Retinal pigment epithelial cell (primary cell): ENCODE measurements at places on chromosomes 7 and 10.
A peak's percentile ranks its signal among the peaks of the same experiment; 100 is the strongest.

DNA sequence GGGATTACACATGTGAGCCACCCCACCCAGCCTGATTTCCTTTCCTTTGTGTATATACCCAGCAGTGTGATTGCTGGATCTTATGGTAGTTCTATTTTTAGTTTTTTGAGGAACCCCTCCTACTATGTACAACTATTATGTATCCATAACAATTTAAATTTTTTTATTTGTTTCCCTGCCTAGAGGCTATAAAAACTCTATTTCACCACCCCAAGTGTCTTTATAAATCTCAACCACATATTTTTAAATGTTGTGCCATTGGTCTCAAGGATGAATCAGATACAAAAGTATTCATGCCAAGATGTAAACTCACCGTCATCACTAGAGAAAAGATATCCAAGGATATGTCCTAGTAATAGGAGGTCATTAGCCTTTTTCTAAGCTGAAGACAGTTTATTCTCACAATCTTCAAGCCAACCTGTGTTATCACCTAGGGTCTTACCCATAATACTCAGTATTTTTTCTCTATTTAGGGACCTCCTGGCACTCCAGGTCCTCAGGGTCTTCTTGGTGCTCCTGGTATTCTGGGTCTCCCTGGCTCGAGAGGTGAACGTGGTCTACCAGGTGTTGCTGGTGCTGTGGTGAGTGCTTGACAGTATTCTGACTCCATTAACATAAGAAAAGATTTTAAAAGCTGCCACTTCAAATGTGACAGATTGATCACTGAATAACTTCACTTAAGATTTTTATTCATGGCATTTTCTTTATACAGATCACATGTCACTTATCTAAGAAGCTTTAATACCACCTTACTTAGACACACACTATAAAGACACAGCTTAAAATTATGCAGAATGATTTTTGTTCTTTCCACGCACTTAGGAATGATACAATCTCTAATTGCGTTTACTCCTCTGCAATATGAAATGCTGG lies 29.4 kb downstream of the COL1A2 start:
- no peak for DNase-seq

- no peak for DNase-seq
Observed at GRCh38 chr10:43946445-43946844, 297.8 kb upstream of the ZNF32 start.

DNA sequence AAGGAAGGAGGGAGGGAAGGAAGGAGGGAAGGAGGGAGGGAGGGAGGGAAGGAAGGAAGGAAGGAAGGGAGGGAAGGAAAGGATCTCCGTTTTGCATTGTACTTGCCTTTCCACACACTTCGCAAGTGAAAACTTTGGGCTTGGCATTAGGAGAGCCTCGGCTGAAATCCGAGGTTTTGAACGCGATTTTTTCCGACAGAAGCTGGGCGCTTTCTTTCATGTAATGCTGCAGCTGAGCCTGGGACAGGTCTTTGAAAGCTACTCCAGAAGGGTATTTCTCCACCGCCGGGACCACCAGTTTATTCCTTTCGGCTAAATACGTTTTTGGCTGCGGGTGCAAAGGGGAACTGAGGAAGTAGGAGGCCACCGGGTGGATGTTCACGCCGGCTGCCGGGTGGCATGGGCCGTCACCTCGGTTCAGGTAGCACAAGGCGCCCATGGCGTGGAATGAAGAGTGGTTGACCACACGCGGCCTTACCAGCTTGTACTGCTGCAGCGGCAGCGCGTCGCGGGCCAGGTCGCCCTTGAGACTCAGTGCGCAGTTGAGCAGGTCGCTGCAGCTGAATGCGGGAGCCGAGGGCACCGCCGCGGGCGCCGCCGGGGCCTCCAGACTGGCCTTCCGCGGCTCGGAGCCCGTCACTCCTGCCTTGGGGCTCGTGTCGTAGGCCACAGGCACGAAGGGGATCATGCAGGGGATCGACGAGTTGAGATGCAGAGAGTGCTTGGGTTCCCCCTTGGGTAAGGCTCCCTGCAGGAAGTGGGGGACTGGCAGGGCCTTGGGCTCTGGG lies 825 bp downstream of the FEZF1 start:
- no peak for DNase-seq

GRCh38 chr7:137953043-137953664 lies 48.7 kb downstream of the CREB3L2 start:
- DNase-seq, result peak; percentile 99

DNA sequence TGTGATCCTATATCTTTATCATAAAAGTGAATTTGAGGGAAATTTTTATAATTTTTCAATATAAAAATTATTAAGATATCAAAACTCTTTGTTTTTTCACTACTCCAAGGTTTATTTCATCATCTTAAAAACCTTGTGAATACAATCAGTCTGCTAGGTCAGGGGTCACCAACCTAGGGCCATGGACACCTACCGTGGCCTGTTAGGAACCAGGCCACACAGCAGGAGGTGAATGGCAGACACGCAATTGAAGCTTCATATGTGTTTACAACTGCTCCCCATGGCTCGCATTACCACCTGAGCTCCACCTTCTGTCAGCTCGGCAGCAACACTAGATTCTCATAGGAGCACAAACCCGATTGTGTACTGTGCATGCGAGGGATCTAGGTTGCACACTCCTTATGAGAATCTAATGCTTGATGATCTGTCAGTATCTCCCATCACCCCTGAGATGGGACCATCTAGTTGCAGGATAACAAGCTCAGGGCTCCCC lies 271.2 kb upstream of the C7orf33 start:
- no peak for DNase-seq

DNA sequence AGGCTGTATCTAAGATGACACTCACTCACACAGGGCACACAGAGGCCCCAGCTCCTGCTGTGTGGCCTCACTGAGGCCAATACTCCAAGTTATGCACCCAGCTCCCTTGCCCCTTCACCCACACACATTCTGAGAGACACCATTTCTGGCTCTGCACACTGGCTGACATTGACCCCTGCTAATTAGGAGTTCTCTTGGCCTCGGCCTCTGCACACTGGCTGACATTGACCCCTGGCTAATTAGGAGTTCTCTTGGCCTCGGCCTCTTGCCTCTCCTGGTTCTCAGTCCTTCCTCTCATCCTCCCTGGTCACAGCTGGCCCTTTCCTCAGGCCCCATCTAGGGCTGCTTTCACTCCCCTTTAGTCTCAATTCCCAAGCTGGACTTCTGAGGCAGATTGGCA lies 97.3 kb downstream of the GRID1 start:
- no peak for DNase-seq

DNA sequence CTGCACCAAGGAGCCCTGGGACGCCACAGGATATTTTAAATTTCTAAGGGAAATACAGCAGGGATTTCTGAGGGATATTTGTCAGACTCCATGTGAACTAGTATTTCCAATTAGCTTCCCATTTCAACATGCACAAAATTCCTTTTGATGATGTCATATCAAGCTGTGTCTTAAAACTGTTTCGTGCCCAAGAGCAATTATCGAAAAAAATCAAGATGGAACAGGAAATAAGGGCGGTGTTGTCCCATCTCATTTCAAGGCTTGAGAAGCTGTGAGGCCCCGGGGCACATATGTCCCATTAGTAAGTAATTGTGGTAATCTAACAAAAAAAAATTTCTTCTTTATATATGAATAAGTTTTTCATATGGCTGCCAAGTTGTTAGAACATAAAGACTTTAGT lies 47.4 kb downstream of the PPP1R17 start:
- no peak for DNase-seq

DNA sequence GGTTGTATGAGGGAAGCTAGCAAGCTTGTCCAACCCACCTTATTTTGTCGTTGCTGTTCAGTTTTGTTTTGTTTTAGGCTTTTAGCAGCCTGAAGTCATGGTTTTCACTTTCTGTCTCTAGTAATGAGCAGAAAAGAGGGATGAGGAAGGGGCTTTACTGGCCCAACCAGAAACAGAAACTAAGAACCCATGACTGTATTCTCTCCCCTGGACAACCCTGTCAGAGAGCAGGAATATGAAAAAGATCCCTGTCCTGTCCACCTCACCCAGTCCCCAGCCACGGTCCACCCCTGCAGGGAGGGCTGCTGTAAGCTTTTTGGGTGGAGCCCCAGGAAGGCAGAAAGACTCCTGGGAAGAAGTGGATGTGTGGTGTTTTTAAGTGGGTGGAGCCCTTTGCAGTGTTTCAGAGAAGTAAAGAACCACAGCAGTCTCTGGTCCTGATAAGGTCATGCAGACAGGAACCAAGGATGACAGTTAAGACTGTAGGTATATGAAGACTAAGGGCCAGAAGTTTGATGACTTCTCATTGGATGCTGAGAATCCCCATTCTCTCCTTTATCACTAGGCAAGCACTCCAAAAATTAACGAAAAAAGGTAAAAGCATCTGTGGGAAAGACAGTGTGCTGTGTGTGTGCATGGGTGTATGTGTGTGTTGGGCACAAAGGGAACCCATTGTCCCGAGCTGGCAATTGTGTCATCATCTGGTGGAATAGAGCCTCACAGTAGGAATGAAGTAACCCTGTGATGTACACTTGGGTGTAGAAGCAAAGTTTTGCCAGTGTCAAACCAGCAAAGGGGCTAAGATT lies 13.8 kb downstream of the MRPL32 start:
- no peak for DNase-seq

DNA sequence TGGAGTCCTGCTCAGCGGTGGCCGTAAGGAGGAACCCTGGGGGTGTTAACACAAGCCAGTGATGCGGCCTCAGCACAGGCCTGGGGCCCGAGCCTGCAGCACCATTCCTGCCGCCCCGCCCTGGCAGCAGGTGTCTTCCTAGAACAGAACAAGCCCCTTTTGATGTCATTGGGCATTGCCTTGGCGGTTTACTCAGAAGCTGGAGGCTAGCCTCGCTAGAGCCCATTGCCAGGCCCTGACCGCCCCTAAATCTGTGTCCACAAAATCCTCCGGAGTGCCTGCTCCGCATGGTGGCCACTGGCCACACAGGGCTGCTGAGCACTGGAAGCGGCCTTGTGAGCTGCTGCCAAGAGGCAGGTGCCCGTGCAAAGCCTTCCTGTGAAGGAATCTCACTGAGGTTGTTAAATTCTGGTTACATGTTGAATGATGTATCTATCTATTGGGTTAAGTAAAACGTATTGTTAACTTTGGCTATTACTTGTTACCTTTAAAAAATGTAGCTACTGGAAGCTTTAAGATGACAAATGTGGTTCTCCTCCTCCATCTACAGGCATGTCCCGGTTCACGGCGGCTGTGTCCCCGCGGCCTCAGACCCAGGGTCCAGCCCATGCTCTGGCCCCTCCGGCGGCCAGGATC lies 1.2 kb upstream of the INPP5A start:
- DNase-seq, result no peak

- no peak for DNase-seq
Observed at GRCh38 chr10:62511238-62511637, 137.1 kb downstream of the ZNF365 start.

- no peak for DNase-seq
Observed at GRCh38 chr7:138690495-138690894, 10.7 kb downstream of the SVOPL start.

GRCh38 chr7:140611641-140612040 lies 29.0 kb downstream of the DENND2A start:
- no peak for DNase-seq

- no peak for DNase-seq
Observed at GRCh38 chr10:48330269-48330668, 23.8 kb downstream of the MAPK8 start.

GRCh38 chr10:2700626-2701305 lies 366.6 kb upstream of the PFKP start:
- DNase-seq, result no peak

DNA sequence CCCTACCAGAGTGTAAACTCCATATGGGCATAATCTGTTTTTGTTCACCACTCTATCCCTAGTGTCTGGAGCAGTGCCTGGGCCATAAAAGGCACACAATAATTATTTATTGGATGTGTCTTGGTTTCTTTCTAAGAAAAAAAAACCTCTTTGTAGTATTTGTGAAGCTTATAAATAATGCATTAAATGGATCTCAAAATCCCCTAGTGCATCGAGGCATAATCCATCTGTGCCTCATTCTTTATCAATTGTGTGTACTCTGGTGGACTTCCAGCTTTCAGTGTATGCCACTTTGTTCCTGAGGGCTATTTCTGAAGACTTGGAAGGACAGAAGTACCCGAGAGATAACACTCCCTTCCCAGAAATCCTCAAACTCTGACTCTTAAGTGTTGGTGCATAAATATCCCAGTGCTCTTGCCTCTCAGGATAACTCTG lies 255.0 kb upstream of the PHYHIPL start:
- no peak for DNase-seq

GRCh38 chr7:44748948-44749731 lies 493 bp downstream of the ZMIZ2 start:
- no peak for DNase-seq

- DNase-seq, result no peak
Observed at GRCh38 chr7:42359946-42360345, 122.9 kb upstream of the GLI3 start.

DNA sequence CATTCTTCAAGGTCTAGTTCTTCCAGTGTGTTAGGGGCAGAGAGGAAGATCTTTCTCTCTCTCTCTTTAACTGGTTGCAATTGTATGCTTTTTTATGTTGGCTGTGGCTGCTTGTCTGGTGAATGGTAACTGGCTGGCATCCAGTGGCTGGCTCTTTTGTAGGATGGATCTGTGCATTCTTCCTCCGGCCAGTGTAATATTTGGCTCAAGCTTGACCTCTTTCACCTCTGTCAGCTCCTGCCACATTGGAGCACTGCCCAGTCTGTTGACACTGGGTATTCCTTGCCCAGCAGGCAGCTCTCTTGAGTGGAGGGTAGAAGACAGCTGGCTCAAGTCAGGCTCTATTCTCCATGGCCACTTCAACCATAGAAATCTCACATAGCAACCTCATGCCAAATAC lies 528.3 kb downstream of the PHTF2 start:
- DNase-seq, result no peak

- no peak for DNase-seq
Observed at GRCh38 chr10:78905957-78906308, 162.8 kb upstream of the ZMIZ1 start.

- no peak for DNase-seq
Observed at GRCh38 chr7:1608318-1608717, 38.5 kb upstream of the PSMG3 start.

DNA sequence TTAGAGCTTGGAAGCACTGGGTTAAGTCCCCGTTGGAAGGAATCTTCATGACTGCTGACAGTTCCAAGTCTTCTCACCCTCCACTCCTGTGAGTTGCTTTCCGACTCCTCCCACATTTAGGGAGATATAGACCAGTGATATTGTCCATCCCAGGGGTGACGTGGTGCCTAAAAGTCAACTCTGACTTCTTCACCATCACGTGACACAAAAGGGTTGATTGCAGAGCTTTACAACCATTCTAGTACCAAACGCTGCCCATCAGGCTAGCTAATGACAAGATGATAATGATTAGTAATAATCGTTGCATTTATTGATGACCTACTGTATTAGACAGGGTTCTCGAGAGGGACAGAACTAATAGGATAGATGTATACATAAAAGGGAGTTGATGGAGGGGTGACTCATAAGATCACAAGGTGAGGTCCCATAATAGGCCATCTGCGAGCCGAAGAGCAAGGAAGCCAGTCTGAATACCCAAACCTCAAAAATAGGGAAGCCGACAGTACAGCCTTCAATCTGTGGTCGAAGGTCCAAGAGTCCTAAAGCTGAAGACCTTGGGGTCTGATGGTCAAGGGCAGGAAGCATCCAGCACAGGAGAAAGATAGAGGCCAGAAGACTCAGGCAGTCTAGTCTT lies 85.3 kb upstream of the CARD11 start:
- DNase-seq, result no peak
